ENCODE measurements at places on chromosomes 16 and 17.

GRCh38 chr17:39729280-39729851 lies 966 bp downstream of the MIEN1 start:
- no peak for DNase-seq

GRCh38 chr16:20806168-20807050 lies at the start of the genes ERI2 and REXO5:
ERI2 (minus strand) TSS chr16:20806472; CDS start chr16:20806430, 42 bp downstream.
REXO5 (plus strand) TSS chr16:20806527; CDS start chr16:20806954, 427 bp downstream.
- peak; percentile 78 for DNase-seq

GRCh38 chr17:32111141-32111771 lies 31.0 kb upstream of the RHOT1 start:
- peak; percentile 51 for DNase-seq

DNA sequence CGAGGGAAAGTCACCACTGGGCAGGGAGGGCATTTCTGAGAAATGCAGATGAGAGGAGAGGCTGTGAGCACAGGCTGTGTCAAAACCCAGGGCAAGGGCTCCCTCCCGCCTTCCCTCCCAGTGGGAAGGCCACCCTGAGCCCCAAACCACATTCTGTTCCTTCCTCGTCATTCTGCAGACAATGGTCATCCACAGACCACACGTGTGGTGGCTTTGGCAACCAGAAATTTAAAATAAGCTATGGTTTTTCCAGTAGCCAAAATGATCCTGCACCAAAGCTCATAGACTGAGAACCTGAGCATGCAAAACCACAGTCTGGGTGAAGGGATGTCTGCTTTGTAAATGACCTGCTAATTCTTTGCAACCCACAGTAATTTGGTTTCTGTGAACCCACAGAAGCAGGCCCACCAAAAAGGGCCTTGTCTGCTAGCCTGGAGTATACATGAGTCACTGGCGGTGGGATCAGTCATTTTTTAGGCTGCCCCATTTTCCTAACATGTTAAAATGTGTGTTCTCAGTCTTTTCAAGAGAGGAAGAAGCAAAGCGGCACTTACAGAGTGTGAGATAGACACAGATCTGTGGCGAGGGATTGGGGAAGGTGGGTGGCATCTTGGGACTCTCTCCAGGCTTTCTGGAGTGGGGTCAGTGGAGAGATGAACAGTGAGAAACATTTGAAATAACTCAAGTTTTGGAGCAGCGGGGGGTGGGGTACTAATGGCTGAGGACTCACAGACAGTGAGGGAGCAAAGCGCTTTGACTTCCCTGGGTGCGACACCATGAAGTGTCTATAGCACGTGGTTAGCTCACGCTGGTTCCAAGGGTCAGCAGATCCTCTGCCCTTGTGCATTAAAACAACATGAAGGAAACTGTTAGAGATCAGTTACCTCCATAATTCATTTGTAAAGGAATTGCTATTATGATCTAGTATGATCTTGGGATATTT lies 20.5 kb downstream of the GRB7 start:
- peak; percentile 61 for DNase-seq

DNA sequence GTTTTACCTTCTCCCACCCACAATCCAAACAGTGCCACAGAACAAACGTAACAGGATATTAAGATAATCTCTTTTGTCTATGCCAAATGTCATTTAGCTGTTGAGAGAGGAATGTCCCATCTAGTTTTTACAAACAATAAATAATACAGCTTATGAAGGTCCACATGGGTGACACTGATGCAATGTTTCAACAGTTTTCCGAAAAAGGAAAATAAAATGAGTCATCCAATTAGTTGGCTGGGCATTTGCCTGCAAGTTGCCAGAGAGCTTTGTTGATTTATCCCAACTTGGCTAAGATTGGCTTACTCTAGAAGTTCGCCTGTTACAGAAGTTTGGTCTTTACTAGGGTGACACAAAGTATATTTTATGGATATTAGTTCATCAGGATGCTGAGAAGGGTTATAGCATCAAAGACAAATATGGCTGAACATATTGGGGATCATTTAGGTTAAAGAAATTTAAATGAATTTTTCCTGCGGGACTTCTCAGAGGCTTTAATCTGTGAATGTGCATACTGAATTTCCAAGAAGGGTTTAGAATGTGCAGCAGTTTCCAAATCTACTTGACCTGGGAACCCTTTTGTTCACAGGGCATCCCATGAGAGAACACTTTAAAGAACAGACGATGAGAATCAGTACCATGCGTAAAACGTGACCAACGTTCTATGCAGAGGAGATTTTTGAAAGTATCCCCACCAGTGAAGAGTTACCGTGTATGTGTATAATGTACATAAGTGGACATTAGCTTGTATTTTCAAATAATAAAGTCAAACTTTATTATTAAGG lies 73.1 kb downstream of the CDH13 start:
- no peak for DNase-seq

- no peak for DNase-seq
Observed at GRCh38 chr16:17162560-17162959, 308.2 kb downstream of the XYLT1 start.

- DNase-seq, result no peak
Observed at GRCh38 chr16:5036228-5037156, 2.8 kb upstream of the NAGPA start.

GRCh38 chr16:8905168-8905762 lies 23.1 kb downstream of the LITAFD start:
- peak; percentile 31 for DNase-seq

DNA sequence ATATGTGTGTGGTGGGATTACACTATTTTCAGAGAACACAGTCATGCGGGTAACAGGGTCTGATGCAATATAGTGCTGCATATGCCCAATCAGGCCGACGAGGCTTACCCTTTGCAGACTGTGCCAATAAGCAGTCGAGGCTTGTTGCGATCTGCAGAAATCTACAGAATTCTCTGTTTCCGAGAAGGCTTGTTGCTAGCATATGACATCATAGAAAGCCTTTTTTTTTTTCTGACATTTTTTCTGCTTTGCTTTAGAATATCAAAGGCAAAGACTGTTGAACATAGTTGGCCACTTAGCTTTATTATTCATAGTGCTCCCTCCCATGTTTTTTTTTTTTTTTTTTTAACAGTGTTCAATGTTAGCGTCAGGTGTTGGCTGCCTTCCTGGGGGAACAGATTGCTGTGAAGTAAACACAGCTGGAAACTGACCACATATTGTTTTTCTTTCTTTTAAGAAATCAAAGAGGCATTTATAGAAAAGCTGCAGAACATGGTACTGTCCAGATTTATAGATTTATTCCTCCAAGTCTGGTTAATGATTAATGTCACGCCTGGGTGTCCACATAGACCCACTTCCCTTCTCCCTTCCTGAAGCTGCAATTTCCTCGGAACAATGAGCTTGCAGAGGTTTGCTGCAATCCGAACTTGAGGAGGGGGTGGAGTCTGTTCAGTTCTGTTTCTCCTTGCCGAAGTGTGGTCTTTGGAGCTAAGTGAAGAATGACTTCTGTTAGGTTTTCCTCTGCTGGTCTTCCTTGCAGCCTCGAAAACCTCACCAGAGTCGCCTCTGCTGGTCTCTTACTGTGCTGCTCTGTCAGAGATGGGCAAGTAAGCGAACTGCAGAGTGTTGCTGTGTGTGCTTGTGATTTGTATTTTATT lies 87.3 kb downstream of the MAP2K6 start:
- no peak for DNase-seq

- no peak for DNase-seq
Observed at GRCh38 chr17:63490329-63490728, 13.5 kb downstream of the ACE start.

GRCh38 chr16:89386306-89387185 lies 103.8 kb downstream of the ANKRD11 start:
- DNase-seq, result no peak

- DNase-seq, result no peak
Observed at GRCh38 chr17:69060822-69061221, at the start of gene ABCA9. ABCA9 (minus strand) TSS chr17:69060927; CDS start chr17:69051126, 9,801 bp downstream.

- DNase-seq, result no peak
Observed at GRCh38 chr16:88976366-88977017, 515 bp downstream of the CBFA2T3 start.

GRCh38 chr16:66265556-66266141 lies 100.8 kb upstream of the CDH5 start:
- DNase-seq, result no peak

- DNase-seq, result no peak
Observed at GRCh38 chr16:78269256-78269655, 169.8 kb downstream of the WWOX start.

DNA sequence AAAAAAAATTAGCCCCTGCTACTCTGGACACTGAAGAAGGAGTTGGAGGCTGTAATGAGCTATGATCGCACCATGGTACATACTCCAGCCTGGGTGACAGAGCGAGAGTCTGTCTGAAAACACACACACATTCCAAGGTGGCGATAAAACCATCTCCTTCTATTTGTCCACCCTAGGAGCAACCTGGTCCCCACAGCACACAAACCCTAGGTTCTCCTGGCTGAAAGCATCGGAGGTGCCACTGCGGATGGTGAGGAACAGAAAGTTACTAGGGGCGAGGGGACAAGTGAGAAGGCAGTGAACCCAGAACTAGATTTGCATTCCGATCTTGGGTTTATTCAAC lies 1.4 kb upstream of the ECI1 start:
- DNase-seq, result no peak

GRCh38 chr16:86553356-86553755 lies 1.7 kb downstream of the MTHFSD start:
- DNase-seq, result no peak
